A549 (cell line): ENCODE measurements at places on chromosomes 7 and 10. TPM values are rescaled to one million over a fixed set of nuclear protein-coding genes. Genes with fewer than 3 reads are reported as not detected.

GRCh38 chr10:112335111-112335867 is 38.6 kb upstream of the ACSL5 start:
- peak; percentile 9 for DNase-seq

DNA sequence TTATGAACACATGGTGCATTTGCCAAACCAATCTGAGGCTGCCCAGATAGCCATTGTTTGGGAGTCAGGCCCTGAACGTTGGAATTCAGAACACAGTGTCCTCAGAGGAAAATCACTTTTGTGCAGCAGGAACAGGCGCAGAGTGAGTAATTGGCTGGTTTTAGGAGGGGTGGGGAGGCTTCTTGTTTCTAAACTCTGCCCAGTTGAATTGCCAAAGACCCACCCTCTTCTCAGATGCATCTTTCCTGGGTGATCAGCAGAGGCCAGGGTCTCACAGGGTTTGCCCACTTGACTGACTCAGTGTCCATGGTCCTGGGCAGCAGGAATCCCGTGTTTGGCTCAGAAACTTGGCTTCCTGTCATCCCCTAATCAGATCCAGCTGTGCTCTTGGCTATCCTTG is 24.3 kb downstream of the PRLHR start:
- DNase-seq, result no peak

- DNase-seq, result no peak
Observed at GRCh38 chr10:45602082-45602730, 70.4 kb downstream of the ZFAND4 start.

DNA sequence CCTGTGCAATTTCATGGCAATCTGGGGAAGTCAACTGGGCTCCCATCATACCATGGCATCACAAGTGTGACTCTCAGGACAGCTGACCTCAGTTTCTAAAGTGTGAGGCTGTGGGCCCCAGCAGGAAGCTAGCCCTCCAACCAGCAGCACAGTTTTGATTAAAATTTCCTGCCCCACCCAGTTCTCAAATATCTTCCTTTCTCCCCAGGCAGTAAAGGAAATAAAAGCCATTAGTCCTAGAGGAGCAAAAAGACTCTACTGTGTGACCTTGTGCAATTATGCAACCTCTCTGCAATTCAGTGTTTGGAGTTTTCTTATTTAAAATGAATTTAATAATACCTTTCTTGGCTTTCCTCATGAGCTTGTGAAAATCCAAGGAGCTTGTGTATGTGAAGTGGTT is 143.1 kb upstream of the CDCA7L start:
- DNase-seq, result no peak

Gene NRAP
- not detected in 3 replicates for polyA plus RNA-seq

Gene CCL26
- polyA plus RNA-seq, result 11.6 to 16.3 TPM (median 13.6 TPM) in 3 replicates

Gene KAT6B
- 5.5 to 6.0 TPM (median 5.7 TPM) in 3 replicates for polyA plus RNA-seq
